ENCODE measurements at places on chromosomes 3 and 15.

DNA sequence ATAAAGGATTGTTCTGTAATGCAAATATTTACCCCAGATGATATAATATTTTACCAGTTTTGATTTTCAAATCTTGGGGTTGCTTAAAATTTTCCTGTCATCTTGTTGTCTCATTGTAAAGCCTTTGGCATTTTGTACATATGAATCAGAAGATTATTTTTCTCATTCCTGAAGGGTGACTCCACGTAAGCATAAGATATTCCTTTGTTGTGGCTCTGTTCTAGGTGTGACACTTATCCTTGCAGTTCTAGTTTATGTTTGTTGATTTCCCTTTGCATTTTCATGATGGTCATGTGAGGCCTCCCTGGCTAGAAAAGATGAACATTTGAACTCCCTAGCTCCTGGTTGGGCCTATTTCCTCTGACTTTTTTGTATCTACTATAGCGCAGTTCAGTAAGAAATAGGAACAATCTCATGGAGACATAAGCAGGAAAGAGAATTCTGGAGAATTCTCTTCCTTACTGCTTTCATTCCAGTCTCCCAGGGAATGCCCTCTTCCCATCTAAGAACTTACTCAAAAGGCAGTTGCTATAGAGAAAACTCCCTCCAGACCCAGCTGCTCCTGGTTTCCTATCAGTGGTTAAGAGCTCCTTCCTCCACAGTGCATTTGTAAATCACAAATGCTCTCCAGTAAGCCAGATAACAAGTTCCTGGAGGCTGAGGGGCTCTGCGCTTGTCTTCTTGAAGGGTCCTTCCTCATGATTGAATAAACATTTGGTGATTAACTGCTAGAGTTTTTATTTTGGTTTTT is 124.7 kb downstream of the WNT5A start:
- DNase-seq: no peak

GRCh38 chr15:46386356-46386755 is 751.5 kb downstream of the SQOR start:
- no peak for DNase-seq

DNA sequence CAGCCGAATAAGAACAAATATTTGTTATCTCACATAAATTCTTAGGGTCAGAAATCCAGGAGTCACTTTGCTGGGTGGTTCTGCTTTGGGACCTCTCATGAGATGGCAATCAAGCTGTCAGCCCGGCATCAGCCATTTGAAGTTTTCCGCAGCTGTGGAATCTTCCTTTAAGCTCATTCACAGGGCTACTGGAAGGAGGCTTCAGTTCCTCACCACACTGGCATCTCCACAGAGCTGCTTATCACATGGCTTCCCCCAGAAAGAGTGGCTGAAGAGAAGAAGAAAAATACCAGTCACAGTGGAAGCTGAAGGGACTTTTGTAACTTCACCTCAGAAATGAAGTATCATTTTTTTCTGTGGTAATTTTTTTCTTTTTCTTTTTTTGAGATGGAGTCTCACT is 267.7 kb downstream of the CHL1 start:
- DNase-seq: no peak

DNA sequence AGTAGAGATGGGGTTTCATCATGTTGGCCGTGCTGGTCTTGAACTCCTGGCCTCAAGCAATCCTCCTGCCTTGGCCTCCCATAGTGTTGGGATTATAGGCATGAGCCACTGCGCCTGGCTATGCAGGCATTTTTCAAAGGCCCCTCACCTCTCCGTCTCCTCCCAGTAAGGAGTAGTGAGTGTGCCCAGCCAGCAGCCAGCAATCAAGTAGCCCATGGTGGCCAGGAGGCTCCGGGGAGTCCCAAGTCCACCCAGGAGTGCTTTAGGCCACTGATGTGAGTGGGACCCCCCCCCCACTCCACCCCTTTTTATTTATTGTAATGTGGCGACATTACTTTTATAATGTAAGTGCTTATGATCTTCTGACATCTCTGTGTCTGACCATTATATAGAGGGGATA is 8.1 kb downstream of the ISG20 start:
- no peak for DNase-seq

- no peak for DNase-seq
Measured at GRCh38 chr3:98525494-98525893, 2.8 kb upstream of the CLDND1 start.

DNA sequence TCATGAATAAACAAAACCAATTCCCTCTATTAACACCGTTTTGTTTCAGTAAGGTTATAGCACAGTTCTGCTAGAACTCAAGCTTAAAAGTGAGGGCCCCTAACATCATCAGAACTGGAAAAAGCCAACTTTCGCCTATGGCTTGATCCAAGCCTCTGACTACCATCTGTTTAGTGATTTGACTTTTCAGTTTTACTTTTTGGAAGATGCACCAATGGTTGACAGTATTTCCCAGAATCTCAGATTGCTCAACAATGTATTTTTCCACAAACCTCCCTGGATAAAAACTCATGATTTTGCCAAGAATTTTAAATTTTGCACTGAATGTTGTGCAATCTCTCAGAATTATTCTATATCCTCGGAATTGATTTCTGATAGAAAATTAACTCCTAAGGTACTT is 190.7 kb downstream of the LSAMP start:
- DNase-seq: no peak

DNA sequence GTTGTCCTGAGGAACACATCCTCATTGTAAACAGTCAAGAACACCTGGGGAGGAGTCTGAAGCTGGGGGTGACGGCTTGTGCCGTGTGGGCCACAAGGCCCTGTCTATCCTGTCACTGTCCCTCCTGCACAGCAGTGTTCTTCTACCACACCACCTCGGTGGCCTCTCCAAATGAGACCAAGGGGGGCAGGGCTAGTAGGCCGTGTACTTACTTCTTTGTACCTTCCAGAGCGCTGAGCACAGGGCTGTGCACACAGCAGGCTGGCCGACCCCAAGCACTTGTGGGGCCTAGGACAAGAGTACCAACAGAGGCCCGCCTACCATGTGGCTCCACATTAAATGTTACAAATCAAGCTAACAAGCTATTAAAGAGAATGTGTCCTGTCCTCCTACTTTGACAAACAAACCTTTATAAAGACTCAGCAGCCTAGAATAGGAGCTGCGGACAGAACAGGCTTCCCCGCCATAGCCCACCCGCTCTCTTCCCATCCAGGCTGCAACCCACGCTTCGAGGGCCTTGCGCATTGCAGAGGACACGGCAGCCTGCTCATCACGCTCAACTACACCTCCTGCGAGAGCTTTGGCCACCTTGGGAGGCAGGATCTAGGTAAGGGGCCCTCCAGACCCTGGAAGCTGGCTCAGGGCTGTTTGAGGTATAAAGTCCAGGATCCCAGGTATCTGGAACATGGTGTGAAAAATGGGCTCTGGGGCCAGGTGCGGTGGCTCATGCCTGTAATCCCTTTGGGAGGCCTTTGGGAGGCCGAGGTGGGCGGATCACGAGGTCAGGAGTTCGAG is 30.5 kb downstream of the MELTF start:
- no peak for DNase-seq

- no peak for DNase-seq
Measured at GRCh38 chr3:43345877-43346276, 59.5 kb downstream of the SNRK start.

- DNase-seq: no peak
Measured at GRCh38 chr3:30855400-30856292, 38.8 kb downstream of the GADL1 start.

- DNase-seq: no peak
Measured at GRCh38 chr15:49441356-49441755, 18.3 kb downstream of the FGF7 start.

GRCh38 chr15:66714543-66714981 is 12.5 kb downstream of the SMAD6 start:
- no peak for DNase-seq

- peak; percentile 26 for DNase-seq
Measured at GRCh38 chr3:49554633-49555265, 472 bp downstream of the BSN start.

GRCh38 chr3:52172262-52172757 is 18.1 kb upstream of the POC1A start:
- DNase-seq: no peak

- no peak for DNase-seq
Measured at GRCh38 chr3:68163968-68164367, 509.6 kb upstream of the SUCLG2 start.

- peak; percentile 81 for DNase-seq
Measured at GRCh38 chr15:78620021-78620526, 722 bp downstream of the CHRNA3 start.

DNA sequence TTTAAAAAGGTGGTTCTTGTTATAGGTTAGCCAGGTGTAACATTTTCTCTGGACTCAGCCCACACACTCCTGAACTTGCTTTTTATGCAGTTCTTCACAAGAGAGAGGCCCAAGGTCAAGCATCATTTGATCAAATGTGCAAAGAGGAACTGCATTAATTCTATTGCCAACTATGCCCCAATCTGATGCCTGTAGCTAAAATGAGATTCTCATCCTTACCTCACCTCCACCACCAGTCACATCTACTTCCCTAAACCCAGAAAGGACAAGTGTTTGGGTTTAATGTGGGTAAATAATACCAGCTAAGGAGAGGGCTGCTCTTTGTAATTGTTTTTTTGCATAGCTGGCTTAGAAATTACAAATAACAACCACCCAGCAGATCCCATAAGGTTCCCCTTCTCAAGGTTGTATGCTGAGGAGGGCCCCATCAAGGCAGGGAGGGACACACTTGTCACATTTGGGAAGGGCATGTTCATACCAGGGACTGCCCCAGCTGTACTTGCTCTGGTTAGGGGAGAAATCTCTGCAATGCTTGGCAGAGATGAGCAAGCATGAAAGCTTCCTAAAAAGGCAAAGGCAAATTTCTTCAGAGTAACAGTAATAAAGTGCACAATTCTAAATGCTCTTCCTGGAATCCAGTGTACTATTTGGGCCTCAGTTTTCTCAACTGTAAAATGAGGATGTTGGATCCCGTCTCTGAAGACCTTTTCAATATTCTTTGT is 76.2 kb downstream of the TGFBR2 start:
- no peak for DNase-seq

DNA sequence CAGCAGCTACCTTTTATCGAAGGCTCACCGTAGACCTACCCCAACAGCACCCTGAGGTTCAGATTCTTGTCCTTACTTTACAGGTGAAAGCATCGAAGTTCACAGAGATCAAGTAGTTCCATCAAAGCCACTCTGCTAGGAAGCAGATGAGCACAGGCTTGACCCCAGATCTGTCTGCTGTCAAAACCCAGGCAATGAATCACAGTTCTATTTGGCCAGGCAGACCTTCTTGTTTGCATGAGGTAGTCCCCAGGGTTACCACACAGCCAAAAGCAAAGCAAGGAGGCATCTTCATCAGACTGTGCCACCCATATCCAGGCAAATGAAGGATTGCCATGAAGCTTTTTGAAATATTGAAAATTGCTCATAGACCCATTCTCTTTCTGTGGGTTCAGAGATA is 33.0 kb downstream of the HES1 start:
- peak; percentile 31 for DNase-seq

DNA sequence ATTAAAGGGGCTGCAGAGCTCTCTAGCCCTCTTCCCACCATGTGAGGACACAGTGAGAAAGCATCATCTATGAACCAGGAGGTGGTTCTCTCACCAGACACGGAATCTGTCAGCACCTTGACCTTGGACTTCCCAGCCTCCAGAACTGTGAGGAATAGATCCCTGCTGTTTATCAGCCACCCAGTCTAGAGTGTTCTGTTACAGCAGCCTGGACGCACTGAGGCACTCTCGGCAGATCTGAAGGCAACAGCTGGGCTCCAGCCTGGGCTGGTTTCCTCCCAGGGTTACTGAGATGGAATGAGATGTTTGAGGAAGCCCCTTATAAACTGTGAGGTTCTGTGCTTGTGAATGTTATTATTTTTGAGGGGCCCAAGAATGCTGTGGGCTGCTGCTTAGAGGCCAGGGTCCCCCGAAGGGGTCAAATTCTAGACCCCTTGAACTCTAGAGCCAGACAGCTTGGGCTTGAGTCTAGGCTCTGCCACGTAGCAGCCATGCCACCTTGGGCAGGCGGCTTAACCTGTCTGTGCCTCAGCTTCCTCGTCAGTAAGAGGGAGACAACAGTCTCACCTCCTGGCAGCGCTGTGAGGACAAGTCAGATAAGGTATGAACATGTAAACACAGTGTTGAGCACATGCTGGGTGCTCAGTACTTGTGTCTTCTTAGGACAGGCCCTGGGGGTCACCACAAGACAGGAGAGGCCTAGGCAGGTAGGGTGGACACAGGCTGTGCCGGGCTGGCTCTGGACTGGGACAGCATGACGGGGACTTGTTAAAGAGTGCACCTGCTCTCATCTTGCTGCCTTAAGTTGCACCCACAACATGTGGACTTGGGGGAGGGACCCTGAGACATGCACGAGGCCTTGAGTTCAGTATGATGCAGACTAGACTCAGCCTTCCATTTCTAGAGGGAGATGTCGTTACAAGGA is 49.2 kb downstream of the MGLL start:
- DNase-seq: no peak

GRCh38 chr3:116833202-116833601 is 123.6 kb downstream of the TUSC7 start:
- no peak for DNase-seq

GRCh38 chr3:188279502-188280335 is 125.8 kb downstream of the LPP start:
- no peak for DNase-seq

- DNase-seq: no peak
Measured at GRCh38 chr15:71496336-71496955, 313.9 kb upstream of the NR2E3 start.

DNA sequence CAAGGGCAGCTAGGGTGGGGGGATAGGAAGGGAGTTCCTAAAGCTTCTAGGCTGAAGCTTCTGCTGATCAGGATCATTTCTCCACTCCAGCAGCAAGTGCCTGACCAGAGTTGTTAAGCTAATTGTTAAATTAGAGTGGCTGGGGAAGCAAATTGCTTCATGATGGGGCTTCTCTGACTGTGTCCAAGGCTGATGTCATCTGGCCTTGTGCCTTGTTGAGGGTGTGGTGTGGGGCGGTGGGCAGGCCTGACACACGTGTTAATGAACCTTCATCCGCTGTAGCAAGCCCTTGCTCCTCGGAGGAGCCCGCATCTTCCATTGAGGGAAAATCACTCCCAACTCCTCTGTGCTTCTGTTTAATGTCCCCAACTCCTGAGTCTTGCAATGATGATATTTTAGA is 84.3 kb upstream of the ROPN1 start:
- no peak for DNase-seq

GRCh38 chr3:172155897-172156585 is 116.7 kb downstream of the FNDC3B start:
- DNase-seq: no peak

Measured in NCI-H526 (cell line).